ENCODE measurements at places on chromosomes 4 and X. TPM values are rescaled to one million over a fixed set of nuclear protein-coding genes. Genes with fewer than 3 reads are reported as not detected.

DNA sequence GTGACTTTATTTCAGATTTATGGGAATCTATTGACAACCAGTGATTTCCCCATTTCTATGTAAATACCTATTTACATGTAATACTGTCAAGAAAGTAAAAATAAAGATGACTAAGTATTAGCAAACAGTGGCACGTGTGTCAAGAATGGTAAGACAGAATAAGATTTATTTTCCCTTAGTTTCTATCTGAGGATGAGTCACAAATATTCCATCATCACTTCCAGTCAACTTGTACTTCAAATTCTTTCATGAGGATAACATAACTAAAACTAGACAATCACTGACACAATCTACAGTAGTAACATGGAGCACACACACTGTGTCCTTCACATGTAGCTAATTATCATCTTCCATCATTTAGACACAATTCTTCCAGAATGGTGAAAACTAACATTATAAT is 625.3 kb upstream of the PCDH7 start:
- peak; percentile 2 for DNase-seq

- DNase-seq = no peak
These were observed 3.3 kb downstream of the NUDT9 start for GRCh38 chr4:87425711-87426110.

DNA sequence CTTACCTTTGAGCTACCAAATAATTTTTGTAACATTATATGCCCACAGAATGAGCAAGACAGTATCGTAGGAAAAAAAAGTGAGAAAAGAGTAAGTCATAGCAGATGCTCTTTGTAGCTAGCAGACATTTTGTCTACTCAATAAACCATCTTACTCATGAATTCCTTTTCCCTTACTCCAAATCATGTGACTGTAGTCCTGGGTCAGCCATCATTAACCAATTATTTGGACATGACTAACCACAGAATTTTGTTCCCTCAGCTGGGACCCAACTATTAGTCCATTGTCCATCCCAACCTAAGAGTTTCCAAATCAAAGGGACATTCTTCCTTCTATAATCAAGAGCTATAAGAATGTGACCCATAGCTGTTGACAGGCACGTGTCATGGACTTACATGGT is 11.4 kb downstream of the UBE2D3 start:
- DNase-seq = peak; percentile 74

GRCh38 chr4:73868206-73869129 is 725 bp upstream of the CXCL1 start:
- DNase-seq = peak; percentile 38

DNA sequence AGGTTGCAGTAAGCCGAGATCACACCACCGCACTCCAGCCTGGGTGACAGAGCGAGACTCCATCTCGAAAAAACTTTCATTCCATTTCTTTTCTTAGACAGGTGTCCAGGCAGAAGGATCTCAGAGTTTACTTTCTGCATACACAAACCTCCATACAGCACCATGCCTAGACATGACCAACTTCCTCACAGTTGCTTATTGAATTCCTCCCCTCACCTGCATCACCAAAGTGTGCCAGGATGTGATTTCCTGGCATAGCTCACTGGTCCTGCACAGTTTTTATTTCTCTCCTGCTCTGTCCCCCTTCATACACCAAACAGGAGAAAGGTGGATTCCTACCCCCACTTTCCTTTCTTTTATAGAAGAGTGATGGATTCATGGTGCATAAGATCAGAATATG is 34.7 kb upstream of the PPARGC1A start:
- DNase-seq = no peak

LRRC66 gene
- 0.81 TPM for total RNA-seq

RTL9 gene
- 1.5 TPM for total RNA-seq

Data from fibroblast of the aortic adventitia (primary cell).